ENCODE measurements at places on chromosomes 11 and 22. TPM values are rescaled to one million over a fixed set of nuclear protein-coding genes. Genes with fewer than 3 reads are reported as not detected.

GRCh38 chr11:17421781-17422180 lies 33.3 kb upstream of the KCNJ11 start:
- peaks cover 6% of the 10 kb centered on the region for H3K4me1 ChIP-seq
- H3K4me3 ChIP-seq = no peak overlapping the region
- H3K27ac ChIP-seq = no peak overlapping the region
- H3K27me3 ChIP-seq = no peaks in the 10 kb centered on the region
- no peaks in the 10 kb centered on the region for H3K36me3 ChIP-seq

DNA sequence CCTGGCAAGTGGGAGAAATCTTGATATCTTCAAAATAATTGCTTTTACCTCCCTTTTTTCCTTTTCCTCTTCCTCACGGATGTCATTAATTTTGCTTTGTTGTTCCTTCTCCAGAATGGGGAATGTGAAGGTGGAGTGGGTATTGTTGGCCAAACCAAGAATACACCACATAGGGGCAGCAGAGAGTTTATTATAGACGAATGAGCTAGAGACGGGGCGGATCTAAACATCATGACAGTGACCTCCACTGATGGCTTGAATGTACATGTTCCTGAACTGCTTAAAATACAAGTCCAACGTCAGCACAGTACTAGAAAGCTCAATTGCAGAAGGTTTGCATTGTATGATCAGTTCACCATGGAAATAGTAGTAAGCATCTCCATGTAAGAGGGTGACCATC lies 122.3 kb upstream of the SNX19 start:
- peak; percentile 67 for DNase-seq
- H3K4me1 ChIP-seq = no peaks in the 10 kb centered on the region
- no peak overlapping the region for H3K4me3 ChIP-seq
- no peak overlapping the region for H3K27ac ChIP-seq

- no peak for DNase-seq
- no peaks in the 10 kb centered on the region for H3K27me3 ChIP-seq
These were observed 207.2 kb upstream of the PGR start for GRCh38 chr11:101336858-101337257.

SDHAF2 gene
- 45.4 TPM for total RNA-seq

IL10RA gene
- 0.51 TPM for total RNA-seq
